ENCODE measurements at places on chromosomes 7 and 10.

- no peak for DNase-seq
Observed at GRCh38 chr10:17066807-17067206, 62.8 kb downstream of the CUBN start.

DNA sequence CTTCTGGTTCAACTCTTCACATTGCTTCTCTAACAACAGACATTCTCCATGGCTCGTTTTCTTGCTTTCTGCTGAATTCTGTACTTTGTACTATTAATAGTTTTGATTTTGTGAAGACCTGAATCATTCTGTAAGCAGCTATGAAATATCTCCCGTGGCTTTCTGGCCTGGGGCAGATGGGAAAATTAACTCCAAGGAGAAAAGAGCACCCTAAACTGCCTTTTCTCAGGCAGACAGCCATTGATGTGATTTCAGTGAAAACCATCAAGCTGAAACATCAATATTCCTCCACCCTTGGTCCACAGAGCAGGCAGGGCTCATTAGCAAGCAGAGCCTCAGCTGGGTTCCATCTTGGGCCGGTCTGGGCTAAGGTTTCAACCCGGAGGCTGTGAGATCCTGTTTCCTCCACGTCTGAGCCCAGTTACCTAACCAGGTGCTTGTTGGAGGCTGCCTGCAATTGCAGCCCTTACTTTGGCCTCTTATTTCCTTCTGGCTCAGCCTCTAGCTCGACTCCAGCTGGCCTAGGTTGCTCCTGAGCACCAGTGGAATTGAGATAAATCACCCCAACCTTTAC, 21.1 kb upstream of the EZH2 start:
- no peak for DNase-seq

DNA sequence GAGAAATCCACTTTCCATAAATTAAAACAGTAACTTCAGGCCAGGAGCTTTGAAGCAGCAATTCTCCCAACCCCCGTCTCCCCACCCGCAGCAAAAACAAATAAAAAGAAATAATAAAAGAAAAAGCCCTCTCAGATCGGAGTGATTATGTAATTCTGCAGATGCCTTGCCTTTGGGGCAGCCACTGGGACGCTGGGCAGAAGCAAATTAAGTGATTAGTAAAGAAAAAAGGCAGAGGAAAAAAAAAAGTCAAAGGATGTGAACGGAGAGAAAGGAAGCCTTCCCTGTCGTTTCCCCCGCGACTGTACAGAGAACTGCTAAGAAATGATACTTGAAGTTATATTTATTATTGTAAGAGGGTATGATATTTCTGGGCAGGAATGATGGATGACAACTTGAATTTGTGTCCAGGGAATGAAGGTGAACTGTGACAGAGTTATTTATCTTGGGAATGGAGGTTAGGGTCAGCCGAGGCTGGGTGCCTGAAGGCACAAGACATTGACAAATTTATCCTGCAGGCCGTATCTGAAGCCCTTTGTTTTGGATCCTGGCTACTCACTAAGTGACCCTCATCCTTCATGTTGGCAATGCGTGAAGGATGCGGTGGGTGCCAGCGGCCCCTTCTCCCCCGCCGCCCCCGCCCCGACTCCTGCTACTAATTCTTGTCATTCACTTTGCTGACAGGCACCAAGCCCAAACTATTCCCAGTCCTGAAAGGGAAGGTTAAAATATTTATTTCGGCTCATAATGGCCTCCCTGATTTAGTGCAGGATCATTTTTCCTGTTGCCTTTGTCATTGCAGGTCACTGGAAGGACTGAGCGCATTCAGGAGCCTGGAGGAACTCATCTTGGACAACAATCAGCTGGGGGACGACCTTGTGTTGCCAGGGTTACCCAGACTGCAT, 604.0 kb downstream of the LRMDA start:
- no peak for DNase-seq

DNA sequence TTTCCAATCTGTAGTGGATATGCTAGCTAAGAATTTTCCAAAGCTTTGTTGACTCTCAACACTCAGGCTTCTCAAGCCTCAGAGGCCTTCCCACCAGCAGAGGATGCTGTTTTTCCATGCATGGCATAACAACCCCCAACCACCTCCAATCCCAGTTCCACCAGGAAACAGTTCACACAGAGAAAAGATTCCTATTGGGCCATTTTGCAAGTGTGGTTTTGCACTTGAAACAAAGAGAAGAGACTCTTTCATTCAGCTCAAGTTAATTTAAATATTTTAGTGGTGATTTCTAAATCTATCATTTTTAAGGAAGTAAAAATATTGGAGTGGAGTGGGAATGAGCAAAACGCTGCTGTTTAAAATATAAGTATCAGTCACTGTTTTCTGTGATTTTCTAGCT, 105.6 kb upstream of the COL1A2 start:
- DNase-seq = peak; percentile 45

- no peak for DNase-seq
Observed at GRCh38 chr10:55160655-55161283, 359.7 kb upstream of the PCDH15 start.

DNA sequence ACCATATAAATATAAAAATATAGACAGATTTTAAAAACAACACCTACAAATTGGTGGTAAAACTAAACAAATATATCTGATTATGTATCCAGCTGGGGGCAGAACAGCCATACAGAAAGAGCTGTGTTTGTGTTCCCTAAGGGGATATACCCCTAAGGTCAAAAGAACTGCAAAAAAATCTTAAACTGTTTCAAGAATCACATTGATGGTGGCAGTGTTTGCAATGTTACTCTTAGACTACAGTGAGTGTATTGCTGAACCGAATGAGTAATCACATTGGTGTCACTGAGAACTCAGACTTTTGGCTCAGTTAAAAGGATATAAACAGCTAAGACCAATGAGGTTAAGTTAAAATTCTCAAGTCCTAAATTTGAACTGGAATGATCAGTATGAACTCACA, 27.1 kb upstream of the PTPRN2 start:
- no peak for DNase-seq

GRCh38 chr10:3396116-3396515, 223.5 kb upstream of the PITRM1 start:
- DNase-seq = no peak

GRCh38 chr10:79045566-79046175, 23.1 kb upstream of the ZMIZ1 start:
- DNase-seq = no peak

GRCh38 chr10:92822060-92822634, 26.2 kb upstream of the EXOC6 start:
- peak; percentile 70 for DNase-seq

- DNase-seq = no peak
Observed at GRCh38 chr10:1638889-1639419, 98.4 kb downstream of the ADARB2 start.

GRCh38 chr10:79942261-79943185, 6.4 kb downstream of the SFTPD start:
- DNase-seq = no peak

GRCh38 chr7:2224934-2225333, 7.8 kb downstream of the MAD1L1 start:
- DNase-seq = no peak

GRCh38 chr7:26103596-26103995, 48.4 kb upstream of the NFE2L3 start:
- no peak for DNase-seq

- no peak for DNase-seq
Observed at GRCh38 chr7:99253369-99253768, 19.3 kb upstream of the MYH16 start.

GRCh38 chr7:76515999-76516443, 5.7 kb downstream of the UPK3B start:
- peak; percentile 74 for DNase-seq

DNA sequence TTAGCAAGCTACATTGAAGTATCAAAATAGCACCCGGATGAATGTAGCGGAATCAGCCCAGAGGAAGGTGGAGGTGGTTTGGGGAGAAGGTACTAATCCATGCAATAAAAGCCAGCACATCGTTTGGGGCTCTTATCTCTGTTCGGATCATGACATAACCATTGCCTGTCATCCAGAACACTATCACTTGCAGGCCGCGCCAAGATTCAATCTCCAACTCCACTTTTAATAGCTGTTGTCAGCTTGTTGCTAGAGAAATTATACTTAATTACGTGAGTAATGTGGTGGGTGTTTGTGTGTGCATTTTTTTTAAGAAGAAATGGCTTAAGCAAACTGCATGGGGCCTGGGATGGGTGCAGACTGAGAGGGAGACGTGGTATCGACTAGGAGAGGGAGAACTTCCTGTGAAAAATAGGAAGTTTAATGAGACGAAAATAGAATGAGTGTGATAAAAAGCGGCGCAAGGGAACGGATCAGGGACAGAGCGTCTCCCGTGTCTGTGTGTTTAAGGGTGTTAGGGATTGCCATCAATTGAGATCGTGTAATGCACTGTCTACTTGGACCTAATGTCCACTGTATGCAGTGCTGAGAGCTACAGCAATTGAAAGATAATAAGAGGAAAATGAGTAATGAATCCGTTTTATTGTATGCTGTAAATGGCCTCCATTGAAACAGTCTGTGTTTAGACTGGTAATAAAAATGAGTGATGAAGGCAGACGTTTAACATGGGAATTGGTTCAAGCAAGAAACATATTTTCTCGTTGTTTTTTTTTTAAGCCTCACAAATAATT, 27.6 kb upstream of the SFMBT2 start:
- no peak for DNase-seq

GRCh38 chr7:1105189-1105588, 17.3 kb downstream of the GPER1 start:
- DNase-seq = no peak

DNA sequence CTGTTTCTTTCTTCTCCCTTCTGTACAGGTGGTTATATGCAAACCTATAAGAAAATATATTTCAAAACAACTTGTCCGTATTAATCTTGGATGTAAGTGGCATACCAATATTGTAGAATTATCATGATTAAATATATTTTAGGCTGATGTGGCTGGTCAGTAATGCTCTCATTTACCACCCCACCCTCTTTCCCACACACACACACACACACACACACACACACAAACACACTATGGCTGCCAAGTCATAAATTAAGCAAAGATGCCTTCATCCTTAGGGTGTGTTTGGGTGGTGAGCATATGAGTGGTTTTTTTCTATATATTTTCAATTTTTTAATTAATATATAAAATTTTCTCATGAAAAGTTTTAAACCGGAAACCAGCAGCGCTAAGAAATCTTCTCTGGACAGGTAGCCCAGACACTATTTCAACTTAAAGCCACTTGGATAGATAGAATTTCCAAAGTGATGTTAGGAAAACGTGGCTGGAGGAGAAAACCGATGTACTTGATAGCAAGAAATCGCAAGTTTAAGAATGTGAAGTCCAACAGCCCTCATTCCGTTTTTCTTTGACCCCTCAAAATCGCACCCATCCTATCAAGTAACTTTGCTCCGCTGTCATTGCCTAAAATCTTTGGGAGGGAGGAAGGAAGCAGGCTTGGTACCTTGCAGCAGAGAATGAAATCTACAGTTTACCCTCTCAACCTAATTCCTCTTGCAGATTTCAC, 171.7 kb downstream of the FAM107B start:
- DNase-seq = no peak

DNA sequence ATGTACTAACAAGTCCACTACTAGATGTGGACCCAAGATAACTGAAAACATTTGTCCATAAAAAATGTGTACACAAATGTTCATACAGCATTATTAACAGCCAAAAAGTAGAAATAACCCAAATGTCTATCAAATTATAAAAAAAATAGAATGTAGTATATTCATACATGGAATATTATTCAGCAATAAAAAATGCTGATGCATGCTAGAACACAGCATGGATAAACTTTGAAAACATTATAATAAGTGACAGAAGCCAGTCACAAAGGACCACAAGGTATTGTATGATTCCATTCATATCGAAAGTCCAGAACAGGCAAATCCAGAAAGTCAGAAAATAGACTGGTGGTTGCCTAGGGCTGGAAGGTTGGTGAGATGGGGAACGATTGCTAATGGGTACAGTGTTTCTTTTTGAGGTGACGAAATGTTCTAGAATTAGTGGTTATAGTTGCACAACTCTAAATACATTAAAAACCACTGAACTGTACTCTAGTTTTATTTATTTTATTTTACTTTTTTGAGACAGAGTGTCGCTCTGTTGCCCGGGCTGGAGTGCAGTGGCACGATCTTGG, 43.3 kb upstream of the ANLN start:
- no peak for DNase-seq

Measured in HTR-8/SVneo (cell line).